NCI-H1417 treated with DMSO at 0.1 percent for 48 hours (cell line): ENCODE measurements at places on chromosomes 5 and 9.

DNA sequence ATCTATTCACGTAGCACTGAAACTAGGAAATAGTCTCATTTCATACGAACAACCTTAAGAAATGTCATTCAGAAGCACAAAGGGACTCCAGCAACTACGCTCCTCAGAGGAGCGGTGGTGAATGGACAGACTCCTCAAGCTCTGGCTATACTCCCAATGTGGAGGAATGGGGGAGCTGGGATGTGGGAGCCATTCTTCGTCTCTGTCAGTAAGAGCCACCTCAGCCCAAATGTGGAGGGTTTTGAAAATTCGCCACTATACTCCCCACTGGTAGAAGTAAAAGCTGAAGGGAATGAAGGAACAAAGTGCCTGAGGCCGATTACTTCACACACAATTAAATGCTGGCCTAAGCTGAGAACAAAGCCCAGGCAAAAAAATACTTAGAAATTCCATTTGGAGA is 96.3 kb downstream of the ADAMTS12 start:
- no peak for DNase-seq

DNA sequence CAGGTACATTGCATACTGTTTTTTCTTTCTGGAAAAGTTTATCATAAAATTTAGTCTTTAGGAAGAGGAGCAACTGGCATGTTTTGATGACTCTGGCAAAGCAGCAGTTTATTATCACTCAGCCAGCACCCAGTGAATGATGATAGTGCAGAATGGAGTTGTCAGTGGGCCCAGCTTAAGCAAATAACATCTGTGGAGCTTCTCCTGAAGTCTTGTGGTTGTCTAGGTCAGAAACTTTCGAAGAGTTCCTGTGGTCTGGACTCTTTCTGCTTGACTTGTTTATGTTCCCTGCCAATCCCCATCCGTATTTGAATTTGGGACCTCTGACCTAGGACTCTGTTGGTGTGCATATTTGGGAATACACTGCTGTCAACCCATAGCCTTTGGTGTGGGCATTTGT is 38.1 kb upstream of the C5orf47 start:
- DNase-seq = no peak

DNA sequence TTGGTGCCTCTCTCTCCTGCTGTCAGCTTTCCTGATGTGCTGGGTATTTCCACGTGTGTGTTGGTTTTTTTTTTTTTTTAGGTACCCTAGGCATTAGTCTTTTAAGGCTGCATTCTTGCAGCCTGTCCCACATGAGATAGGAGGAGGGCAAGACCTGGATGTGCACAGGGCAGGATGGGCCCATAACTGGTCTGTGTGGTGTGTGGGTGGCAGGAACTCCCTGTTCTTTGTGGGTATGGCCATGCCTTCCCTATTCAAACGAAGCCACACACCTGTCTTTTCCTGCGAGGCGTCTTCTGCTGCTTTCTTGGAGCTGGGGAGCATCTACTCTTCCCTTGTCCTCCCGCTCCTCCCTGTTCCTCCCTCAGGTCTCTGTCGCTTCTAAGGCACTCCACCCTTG is 6.8 kb downstream of the SYK start:
- no peak for DNase-seq

GRCh38 chr5:102582696-102583095 is 83.9 kb upstream of the SLCO6A1 start:
- DNase-seq = no peak

- DNase-seq = no peak
These were observed 127.5 kb upstream of the PLCXD3 start for GRCh38 chr5:41637869-41638268.

- no peak for DNase-seq
These were observed 197.1 kb downstream of the MEF2C start for GRCh38 chr5:88685591-88686541.

- no peak for DNase-seq
These were observed 25.9 kb downstream of the ARPC5L start for GRCh38 chr9:124887832-124888231.

DNA sequence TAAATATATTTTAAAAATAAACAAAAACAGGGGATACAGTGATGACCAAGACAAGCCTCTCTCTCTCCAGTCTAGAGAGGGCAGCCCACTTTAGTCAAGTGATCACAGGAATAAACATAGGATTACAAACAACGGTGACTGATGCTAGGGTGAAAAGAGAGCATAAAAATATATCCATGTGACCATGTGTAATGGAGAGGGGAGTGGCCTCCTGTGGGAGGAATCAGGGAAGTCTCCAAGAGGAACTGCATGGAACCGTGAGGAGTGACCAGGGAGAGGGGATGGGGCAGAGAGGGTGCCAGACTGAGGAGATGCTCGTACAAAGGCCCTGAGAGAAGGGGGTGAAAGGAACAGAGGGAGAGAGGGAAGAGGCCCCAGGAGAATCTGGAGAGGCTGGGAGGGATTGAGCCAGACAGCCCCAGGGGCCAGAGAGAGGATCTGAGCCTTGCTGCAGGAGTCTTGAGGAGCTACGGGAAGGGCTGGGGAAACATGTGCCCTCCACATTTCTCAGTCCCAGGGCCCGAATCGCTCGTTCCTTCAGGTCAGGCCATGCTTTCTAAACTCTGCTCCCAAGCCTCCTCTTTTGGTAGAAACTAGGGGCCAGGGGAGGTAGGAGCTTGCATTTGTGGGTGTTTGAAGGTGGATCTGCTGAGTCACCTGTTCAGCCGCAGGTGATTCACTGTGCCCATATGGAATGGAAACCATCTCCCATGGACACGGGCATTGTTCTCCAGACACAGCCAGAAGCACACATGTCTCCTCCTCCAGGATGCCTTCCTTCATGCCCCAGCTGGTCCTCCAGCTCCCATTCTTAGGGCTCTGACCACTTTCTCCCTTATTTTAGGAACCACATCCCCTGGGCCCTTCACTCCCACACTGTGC is 63.8 kb downstream of the PAX5 start:
- DNase-seq = no peak

DNA sequence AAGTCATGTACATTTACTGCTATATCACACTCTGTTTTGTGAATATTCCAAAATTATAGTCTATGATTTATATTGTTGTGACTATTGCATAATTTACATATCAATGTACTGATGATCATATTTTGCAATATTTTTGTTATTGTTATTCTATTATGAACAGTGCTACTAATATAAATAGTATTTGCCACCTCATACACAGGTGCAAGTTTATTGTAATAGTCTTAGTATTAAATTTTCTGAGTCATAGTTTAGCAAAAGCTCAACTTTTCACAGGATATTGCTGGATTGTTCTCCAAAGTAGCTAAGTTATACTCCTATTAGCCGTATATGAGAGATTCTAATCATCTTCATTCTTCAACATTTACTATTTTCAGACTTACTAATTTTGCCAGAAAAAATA is 124.7 kb downstream of the TMC1 start:
- DNase-seq = no peak

DNA sequence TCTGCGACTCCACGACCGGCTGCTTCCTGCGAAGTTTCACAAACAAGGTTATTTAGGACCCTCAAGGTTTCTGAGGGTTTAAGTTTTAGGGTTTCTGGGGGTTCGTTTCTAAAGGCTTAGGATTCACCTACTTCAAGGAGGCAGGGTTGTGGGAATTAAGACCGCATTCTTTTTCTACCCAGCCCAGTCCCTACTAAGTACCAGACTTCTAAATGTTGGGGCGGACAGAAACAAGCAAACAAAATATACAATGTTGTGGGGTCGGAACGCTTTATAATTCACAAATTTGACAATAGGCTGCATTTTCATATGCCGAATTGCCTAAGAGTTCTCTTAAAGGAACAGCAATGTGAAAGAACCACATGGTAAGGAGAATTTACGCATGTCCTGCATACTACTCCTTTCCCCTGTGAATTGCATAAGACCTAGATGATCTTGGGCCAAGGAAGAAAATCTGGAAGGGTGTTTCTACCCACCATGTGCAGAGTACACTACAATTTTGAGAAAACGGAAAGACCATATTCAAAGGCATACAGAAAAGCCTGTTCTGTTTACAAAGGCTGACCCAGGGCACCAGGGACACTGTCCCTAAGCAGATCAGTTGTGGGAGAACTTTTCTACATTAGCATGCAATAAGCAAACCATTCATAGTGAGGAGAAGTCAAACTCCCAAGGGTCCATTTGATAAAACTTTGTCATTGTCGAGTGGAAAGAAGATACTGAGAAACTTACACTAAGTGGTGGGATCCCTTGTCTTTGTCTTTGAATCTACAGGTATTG is 457.3 kb downstream of the RAB3C start:
- DNase-seq = no peak

GRCh38 chr5:26569241-26569928 is 469.0 kb downstream of the CDH9 start:
- DNase-seq = no peak

- no peak for DNase-seq
These were observed 338.5 kb downstream of the PLK2 start for GRCh38 chr5:58121391-58121790.

- DNase-seq = no peak
These were observed 311.6 kb upstream of the PRR16 start for GRCh38 chr5:120152472-120152871.

DNA sequence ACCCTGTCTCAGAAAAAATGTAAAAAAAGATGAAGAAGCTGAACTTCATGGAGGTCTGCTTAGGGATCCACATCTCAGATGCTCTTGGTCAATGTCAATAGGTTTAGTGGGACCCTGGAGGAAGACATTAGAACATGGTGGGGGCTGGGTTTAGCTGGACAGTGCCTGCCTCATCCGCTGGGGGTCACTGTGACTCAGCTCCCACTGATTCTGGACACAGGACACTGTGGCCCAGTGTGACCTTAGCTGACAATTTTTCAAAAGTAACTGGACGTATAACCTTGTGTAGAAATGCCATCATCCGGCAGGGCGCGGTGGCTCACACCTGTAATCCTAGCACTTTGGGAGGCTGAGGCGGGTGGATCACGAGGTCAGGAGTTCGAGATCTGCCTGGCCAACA is 7.3 kb upstream of the HNRNPAB start:
- DNase-seq = no peak
